ENCODE measurements at places on chromosomes 3 and 15. TPM values are rescaled to one million over a fixed set of nuclear protein-coding genes. Genes with fewer than 3 reads are reported as not detected.
A peak's percentile ranks its signal among the peaks of the same experiment; 100 is the strongest.

DNA sequence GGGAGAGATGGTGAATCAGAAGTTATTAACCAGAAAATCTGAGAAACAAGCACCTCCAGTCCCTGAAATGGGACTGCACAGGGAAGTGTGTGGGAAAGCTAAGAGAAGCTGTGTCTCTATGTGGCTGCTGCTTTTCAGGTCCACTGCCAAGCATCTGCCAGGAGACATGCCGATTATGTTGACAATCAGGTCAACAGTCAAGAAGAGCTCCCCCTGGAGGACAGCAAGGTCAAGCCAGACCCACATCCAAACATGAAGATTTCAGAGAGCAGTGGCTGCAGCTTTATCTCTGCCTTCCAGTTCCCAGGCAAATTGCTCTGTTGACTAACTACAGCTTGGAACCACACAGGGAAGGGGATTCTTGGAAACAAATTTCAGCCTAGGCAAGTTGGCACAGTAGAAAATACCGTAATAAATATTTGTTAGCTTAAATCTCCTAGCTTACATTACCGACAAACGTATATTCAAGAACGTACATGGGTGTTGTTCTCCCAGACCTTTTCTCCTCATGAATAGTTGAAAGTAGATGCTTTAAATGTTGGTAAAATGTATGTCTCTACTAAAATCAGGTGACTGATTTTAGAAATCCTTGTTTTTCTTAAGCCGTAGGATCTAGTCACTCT, 394.5 kb upstream of the RARB start:
- peak; percentile 17 for DNase-seq

GABRA5 gene
- total RNA-seq: not detected

- no peak for DNase-seq
Measured at GRCh38 chr15:72793766-72794660, 10.5 kb upstream of the ADPGK start.

DNA sequence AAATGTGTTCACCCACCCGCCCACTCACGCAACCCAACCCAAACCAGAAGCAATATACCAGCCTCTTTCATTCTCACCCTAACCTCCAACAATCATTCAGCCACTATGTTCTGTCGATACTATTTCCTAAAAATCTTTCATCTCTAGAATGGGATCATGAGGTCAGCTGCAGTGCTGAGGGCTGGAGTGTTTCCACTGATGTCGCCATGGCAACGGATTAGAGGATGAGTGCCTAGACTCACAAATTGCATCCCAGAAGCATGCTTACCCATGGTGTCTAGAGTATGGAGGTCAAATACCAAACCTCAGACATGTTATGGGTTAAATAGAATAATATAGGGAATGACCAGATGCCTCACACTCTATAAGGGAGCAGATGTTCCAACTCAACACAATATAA, 138.5 kb downstream of the GABRB3 start:
- DNase-seq: no peak

GRCh38 chr3:171388527-171388926, 71.7 kb downstream of the TNIK start:
- DNase-seq: no peak

DNA sequence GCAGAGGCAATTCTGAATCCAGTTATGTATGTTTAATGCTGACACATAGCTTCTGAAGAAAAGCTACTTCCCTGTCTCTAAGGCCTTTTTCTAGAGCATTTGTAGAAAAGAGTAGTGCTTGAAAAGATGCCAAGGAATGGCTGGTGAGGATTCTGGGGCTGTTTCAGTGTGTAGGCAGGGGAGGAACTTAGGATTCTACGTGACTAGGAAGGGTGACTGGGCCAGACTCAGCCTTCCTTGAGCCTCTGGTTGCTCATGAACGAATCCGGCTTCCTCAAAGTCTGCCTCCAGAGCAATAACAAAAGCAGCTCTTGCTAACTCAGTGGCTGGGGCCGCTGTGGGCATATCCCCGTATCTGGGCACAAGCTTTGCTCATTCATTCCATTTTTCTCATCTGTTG, 104.8 kb upstream of the WNT5A start:
- no peak for DNase-seq

GRCh38 chr3:128745742-128746141, 19.8 kb downstream of the RAB7A start:
- no peak for DNase-seq

DNA sequence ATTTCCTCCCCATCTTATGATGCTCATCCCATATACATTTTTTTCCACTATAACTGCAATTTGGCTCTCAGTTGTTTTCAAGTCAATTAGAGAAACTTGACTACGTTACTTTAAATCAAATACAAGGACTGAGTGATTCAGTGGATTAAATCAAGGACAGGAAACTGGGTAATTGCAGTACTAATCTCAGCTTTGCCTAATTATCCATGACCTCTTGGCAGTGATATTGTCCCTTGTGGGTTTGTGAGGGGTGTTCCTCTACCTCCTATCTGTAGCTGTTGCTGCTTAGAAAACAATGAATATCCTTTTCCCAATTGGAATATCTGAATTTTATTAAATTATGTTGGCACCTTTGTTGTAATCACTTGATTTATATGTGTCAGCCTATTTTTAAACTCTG, 79.4 kb downstream of the ZPLD1 start:
- no peak for DNase-seq

RTP1 gene
- not detected for total RNA-seq

TGM4 gene
- total RNA-seq: not detected

RARRES1 gene
- not detected for total RNA-seq
